ENCODE measurements at places on chromosomes 1 and 21.

- no peak for DNase-seq
Measured at GRCh38 chr1:10471411-10472219, 714 bp downstream of the DFFA start.

DNA sequence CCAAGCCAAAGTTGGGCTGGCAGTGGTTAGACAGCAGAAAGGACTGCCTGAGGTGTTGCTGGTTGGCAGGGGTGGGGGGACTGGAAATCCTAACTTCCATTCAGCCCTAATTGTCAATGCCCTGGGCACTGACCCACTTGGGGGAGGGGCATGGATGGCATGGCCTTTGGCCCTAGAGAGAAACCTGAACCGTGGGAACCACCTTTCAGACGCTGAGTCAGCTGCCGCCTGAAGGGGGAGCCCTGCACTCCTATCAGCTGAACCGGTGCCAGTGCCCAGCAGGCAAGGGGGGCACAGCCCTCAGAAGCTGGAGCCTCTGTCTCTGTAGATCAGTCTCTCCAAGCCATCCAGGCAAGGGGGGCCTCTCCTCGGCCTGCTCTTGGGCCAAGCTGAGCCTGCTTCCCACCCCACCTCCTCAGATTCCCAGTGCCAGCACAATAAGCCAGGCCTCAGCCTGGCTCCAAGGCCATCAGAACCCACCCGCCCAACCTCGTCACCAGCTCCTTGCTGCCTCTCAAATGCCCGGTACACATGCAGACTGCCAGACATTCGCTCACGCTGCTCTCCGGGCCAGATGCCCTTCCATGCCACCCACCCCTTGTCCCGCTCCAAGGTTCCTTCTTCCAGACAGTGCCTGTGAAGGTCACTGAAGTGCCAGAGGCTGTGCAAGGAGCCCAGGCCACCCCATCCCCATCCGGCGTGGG lies 11.6 kb downstream of the TINAGL1 start:
- no peak for DNase-seq

DNA sequence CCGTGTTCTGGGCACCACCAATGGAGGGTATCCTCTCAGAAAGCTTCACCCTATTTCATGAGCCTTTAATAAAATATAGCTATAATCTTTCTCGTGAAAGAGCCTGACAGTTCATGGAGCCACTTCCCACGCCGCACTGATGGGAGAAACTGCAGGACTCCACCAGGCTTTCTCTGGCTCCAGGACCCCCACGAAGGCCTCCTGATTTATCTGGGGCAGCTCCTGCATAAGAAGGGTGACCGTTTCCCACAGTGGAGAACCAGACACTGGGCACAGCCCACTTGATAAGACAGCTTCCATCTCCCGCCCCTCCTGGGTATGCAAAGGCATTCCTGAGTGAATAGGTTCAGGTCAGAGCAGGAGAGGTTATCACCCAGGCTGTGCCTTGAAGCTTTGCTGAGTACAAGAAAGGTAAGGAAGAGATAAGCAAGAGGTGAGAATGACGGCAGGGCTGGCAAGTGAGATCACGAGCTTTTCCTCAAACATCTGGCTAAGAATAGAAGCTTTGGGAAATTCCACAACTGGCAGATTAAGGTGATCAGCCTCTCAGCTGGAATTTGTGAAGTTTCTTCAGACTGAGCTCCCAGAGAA lies 499.8 kb downstream of the KIF26B start:
- DNase-seq = no peak

DNA sequence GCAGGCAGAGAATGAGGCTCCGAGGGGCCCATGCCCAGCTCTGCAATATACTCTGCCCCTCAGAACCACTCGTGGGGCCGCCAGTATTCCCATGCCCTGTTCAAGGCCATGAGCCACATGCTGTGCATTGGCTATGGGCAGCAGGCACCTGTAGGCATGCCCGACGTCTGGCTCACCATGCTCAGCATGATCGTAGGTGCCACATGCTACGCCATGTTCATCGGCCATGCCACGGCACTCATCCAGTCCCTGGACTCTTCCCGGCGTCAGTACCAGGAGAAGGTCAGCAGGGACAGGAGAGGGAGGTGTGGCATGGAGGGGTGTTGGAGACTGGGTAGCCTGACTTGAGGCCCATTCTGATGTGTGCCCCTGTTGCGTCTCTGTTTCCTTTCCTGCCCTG lies 7.2 kb downstream of the HCN3 start:
- DNase-seq = no peak

GRCh38 chr1:20351911-20352701 lies 61.4 kb downstream of the VWA5B1 start:
- DNase-seq = no peak

DNA sequence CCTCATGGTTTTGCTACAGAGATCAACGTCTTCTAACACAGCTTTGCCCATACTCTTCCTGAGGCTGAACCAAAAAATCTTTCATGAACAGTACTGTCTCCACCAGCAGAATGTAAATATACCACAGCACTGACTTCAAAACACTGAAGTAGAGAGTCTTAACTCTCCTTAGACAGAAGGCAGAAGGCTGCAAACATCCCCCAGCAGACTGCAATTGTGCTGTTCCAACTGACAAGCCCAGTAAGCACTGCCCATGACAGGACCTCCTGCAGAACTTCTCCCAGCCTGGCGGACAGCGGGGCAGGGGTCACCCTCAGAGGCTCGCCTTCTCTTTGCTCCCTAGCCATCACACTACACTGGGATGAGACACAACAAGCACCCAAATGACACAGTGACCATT lies 218.7 kb downstream of the RERE start:
- no peak for DNase-seq

GRCh38 chr1:81666586-81666985 lies 134.1 kb upstream of the ADGRL2 start:
- DNase-seq = no peak

DNA sequence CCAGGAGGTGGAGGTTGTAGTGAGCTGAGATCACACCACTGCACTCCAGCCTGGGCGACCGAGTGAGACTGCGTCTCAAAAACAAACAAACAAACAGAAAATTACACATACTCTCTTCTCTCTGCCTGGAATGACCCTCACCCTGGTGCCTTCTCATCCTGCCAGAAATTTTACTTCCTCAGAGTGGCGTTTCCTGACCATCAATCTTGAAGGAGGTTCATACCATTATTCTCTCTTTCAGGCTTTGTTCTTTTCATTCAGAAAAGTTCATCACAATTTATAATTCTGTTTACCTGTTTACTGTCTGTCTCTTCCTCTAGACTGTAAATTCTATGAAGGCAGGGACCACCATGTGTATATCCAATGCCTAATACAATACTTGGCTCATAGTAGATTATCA lies 79.3 kb downstream of the RPS6KA1 start:
- no peak for DNase-seq

DNA sequence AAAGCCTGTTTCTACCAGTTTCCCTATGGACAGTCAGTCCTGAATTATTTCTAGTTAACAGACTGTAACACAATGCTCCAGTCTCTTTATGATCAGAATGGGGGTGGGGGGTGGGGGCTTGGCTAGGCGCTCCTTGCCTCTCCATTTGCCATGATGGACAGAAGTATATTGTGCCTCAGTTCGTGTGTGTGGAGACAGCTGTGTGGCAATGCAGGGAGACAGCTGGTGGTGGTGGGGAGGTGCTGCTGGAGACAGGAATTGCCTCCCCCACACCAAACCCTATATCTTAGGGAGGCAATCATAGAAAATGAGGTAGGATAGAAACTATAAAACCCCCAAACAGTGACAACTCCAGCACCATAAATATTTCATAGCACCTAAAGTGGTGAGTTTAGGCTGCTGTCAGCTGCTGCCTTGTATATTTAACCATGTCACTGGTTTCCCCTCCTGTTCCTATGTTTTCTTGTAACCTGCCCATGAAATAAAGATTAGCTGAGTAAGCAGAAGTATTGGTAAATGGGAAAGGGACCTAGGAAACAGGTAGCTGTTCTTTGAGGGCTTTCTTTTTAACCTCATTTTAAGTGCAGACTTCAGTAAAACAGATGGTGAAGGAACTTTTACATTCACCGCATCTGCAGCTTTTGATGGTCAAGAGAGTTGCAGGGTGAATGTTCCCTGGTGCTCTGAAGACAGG lies 3.4 kb downstream of the PLXNA2 start:
- DNase-seq = no peak

DNA sequence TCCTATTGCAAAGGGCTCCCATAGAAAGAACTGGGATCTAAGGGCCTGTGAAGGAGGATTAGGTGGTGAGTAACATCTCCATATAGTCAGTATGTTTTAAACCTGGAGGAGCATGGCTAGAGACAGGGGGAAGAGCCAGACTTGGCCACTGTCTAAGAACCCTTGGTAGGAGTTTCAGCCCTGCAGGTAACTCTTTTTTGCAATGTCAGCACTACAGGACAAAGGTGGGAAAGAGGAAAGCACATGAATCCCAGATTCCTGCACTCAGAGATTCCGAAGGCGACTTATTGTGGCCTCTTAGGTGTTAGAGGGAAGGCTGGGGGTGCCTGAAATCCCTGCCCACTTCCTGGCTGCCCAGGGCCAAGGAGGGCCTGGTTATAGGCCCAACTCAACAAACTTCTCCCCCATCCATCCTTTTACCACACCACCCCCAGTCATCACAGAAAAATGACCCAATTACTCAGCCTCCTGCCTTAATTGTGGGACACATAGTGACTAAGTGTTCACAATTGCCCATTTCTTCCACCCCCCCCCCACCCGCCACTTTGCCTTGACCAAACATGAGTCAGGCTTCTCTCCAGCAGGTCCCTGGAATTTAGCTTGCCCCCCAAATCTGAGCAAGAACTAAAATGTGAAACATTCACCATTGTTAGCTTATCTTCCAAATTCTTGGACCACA lies 1.9 kb upstream of the NTNG1 start:
- DNase-seq = no peak

- DNase-seq = no peak
Measured at GRCh38 chr1:112298558-112298957, 97.5 kb upstream of the CTTNBP2NL start.

DNA sequence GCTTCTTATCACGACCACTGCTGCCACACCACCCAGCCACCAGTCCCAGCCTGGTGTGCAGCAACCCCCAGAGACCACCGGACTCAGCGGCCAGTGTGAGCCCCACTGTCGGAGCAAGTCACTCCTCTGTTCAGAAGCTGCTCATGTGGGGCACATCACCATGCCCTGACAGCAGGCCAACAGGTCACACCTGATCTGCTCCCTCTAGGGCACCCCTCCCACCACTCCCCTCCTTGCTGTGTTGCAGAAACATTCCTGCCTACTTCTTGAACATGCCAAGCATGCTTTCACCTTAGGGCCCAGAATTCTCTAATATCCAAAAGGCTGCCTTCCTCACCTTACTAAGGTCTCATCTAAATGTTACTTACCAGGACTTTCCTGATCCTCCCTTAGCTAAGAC lies 146.5 kb downstream of the SLC45A1 start:
- no peak for DNase-seq

GRCh38 chr1:2623571-2624337 lies 9.1 kb downstream of the MMEL1 start:
- no peak for DNase-seq

DNA sequence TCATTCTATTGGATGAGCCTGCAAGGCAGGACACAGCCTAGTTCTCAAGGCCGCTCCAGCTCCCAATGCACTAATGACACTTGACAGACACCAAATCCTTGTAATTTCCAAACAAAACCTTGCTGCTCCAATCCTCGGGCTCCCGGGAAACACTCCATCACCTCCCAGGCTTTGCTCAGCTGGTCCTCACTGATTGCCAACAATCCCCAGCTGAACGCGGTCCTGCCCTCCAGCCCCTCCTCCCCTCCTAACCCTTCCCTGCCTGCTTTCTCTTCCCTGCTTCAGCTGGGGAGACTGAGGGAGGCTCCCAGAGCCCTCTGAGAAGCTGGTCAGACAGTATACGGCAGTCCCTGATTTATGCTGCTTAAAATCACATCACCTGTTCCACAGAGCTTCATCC lies 114.4 kb upstream of the TNR start:
- no peak for DNase-seq

GRCh38 chr1:176102768-176103350 lies 104.2 kb downstream of the COP1 start:
- no peak for DNase-seq

DNA sequence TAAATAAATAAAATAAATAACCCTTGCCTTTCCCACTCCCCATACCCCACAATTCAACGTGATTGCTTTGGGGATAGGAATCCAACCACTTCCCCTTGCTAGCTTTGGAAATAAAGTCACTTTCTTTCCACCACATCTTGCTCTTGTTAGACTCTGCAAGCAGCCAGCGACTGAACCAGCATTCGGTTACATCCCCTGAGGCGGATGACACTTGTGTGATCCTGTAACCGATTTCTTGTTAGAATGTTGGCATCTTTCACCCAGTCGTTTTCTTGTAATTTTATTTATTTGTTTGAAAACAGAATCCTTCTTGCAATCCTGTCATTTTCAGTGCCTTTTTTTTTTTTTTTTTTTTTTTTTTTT lies 1.6 kb upstream of the IFNGR2 start:
- DNase-seq = no peak

DNA sequence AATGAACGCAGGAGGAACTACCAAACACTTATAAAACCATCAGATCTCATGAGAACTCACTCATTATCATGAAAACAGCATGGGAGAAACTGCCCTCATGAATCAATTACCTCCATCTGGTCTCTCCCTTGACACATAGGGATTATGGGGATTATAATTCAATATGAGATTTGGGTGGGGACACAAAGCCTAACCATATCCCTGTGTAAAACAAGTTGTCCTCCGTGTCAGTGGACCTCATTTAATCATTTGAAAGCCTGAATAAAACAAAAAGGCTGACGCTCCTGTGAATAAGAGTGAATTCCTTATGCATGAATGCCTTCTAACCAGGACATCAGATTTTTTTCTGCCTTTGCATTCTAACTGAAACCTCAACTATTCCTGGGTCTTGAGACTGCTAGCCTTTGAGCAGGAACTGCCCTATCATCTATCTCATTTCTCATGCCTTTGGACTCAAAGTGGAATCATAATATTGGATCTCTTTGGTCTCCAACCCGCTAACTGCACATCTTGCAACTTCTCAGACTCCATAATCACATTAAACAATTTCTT lies 648.8 kb downstream of the ADGRL2 start:
- no peak for DNase-seq

DNA sequence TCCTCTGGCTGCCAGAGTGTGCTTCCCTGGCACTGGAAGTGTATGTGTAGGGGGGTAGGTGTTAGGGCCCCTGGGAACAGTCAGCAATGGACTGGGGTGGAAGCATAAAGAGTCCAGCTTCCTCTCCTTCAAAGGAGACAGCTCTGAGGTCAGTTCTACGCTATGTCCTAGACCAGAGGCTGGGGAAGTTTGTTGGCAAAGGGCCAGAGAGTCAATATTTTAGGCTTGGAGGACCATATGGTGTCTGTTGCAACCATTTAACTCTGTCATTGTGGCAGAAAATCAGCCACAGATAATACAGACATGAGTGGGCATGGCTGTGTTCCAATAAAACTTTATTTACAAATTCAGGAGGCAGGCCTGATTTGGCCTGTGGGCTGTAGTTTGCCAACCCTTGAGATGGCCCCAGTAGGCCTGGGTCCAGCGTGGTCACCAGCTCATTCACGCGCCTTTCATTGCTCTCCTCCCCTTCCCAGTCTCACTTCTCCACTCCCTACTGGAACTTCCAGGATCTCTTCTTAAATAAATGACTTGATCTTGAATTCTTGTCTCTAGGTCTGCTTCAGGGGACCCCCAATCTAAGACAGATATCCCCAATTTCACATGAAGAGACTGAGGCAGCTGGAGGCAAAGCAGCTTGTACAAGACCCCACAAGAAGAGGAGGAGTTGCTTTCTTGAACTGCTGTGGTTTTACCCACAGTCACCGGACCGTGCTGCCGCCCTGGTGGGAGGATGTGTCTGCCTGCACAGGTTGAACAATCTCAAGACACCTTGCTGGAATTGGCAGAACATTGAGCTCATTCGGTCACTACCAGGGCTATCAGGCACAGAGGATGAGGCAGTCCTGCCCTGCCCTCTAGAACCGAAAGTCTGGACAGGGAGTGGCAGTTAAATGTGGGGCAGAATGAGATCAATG lies 162.4 kb upstream of the POU3F1 start:
- no peak for DNase-seq
